ENCODE measurements at places on chromosomes 11 and 22.

DNA sequence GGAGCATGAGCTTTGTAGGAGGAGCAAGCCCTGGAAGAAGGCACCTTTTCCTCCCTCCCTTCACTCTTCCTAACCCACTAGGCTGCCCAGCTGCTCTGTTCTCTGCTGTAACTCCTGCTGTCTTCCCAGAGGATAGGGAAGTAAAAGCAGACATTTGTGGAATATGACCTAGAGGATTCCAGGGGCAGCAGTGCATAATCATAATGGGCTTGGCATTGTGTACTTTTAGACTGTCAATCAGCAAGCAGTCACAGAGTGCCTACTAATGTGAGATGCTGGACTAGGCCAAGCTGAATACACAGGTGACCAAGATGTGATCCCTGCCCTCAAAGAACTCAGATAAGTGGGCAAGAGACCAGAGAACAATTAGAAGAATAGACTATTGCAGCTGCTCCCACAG lies 133.0 kb downstream of the NAV2 start:
- no peak for DNase-seq

- DNase-seq: peak; percentile 90
Observed at GRCh38 chr22:32050678-32051515, 7.8 kb downstream of the SLC5A1 start.

GRCh38 chr11:128222245-128222884 lies 365.0 kb downstream of the ETS1 start:
- DNase-seq: no peak

DNA sequence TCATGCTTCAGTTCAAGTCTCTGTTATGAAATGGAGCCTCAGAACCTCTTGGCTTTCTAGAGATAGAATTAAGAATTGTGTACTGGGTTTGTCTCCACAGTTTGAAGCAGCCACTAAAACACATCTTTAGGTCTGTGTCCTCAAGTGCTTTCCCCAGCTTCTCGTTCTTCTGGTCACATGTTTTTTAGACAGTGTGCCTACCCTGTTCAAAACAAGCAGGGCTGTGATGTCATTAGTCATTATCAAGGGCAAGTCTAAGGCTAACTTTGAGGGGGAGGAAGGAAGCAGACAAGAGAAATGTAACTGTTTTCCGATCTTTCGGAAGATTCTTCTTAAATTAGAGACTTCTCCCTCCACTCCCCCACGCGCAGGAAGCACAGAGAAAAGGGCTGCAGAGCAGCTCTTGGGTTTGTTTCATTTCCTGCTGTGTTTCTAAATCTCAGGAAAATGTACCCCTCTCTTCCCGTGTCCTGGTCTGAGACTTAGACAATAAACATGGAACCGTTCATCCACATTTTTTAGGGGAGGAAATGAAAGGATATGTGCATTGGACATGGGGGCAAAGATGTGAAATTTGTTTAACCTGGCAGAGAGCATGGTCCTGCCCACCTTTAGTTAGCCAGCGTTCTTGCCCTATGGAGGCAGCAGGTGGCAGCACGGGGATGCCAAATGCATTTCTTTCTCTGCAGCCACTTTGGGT lies 3.1 kb downstream of the AKIP1 start:
- peak; percentile 43 for DNase-seq

- DNase-seq: no peak
Observed at GRCh38 chr11:121564948-121565684, 112.3 kb upstream of the SORL1-AS1 start.

- peak; percentile 52 for DNase-seq
Observed at GRCh38 chr22:37806409-37807333, 1.1 kb upstream of the GCAT start.

- no peak for DNase-seq
Observed at GRCh38 chr11:43573233-43573632, 107.3 kb upstream of the HSD17B12 start.

DNA sequence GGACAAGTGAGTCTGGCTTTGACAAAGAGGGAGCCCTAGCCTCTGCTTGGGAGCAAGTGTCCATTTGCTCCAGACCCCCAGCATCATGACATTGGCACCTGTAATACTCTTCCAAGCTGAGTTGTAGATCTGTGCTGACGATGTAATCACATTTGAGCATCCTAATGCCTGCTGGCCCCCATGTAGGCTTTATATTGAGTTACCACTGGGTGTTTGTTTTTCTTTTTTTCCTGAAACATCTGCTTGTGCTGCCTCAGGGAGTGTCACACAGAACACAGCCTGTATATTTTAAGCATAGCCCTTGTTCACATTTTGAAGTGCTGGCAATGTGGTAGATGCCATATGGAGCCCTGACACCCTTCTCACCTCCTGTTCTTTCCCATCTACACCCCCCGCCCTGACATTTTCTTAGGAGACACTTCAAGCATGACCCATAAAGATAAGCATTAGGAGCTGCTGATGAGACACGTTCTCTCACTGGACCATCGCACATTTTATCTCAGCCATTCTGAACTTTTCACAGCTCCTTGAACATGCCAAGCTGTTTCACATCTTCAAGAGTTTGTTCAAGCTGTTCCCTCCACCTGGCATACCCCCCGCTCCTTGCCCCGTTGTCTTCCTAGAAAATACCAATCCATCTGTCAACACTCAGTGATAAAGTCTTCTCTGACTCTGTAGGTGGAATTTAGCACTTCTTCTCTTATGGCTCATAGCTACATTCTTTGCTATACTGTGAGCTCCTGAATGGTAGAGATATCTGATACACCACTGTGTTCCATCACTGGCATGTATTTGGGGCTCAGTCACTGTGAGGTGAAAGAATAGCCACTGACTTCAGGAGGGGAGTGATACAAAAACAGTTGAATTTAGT lies 128.7 kb downstream of the TRIM44 start:
- DNase-seq: no peak

- DNase-seq: no peak
Observed at GRCh38 chr22:44879301-44879680, 126.9 kb downstream of the ARHGAP8 start.

- DNase-seq: no peak
Observed at GRCh38 chr22:49803134-49803533, 24.5 kb downstream of the BRD1 start.

- no peak for DNase-seq
Observed at GRCh38 chr11:123448823-123449222, 18.8 kb downstream of the GRAMD1B start.

DNA sequence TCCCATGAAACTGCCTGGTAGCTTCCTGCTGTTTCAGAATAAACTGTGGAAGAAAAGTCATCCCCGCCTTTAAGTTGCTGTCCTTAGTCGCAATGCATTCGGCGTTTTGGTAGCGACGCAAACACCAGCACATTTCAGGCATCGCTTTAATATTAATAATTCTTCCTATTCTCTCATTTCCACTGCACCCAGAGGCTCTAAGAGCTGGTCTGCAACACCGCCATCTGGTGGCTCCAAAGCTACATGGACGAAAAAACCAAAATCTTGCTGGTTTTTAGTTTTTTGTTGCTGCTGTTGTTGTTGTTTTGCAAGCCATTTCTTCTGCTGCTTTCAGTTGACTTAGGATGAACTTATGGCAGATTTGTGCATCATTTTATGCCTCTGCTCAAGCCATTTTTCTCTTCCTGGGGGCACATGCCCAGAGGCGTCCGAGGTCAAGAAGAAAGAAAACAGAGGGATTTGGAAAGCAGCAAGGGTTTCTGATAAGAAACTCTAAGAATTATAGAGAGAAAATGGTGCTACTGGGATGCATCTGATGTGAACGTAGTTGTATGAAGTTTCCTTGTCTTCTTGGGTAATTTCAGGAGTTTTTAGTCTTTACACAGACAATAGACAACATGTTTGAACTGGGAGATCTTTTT lies 345.4 kb upstream of the KIRREL3 start:
- peak; percentile 10 for DNase-seq

- no peak for DNase-seq
Observed at GRCh38 chr11:64900263-64900678, 16.7 kb downstream of the ATG2A start.

DNA sequence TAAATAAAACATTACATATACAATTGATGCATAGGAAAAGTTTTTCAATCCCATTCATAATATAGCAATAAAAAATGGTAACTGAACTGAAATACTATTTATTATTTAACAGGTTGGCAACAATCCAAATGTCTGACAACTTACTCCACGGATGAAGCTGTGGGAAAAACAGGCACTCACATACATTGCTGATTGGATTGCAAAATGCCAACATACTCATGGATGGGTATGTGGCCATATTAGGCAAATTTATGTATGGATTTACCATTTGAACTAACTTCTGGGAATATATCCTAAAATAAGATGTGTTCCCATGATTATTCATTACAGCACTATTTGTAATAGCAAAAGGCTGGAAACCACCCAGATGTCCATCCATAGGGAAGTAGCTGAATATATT lies 3.2 kb upstream of the BIRC2 start:
- DNase-seq: peak; percentile 66

GRCh38 chr11:65589444-65590239 lies 6.0 kb downstream of the KCNK7 start:
- no peak for DNase-seq

DNA sequence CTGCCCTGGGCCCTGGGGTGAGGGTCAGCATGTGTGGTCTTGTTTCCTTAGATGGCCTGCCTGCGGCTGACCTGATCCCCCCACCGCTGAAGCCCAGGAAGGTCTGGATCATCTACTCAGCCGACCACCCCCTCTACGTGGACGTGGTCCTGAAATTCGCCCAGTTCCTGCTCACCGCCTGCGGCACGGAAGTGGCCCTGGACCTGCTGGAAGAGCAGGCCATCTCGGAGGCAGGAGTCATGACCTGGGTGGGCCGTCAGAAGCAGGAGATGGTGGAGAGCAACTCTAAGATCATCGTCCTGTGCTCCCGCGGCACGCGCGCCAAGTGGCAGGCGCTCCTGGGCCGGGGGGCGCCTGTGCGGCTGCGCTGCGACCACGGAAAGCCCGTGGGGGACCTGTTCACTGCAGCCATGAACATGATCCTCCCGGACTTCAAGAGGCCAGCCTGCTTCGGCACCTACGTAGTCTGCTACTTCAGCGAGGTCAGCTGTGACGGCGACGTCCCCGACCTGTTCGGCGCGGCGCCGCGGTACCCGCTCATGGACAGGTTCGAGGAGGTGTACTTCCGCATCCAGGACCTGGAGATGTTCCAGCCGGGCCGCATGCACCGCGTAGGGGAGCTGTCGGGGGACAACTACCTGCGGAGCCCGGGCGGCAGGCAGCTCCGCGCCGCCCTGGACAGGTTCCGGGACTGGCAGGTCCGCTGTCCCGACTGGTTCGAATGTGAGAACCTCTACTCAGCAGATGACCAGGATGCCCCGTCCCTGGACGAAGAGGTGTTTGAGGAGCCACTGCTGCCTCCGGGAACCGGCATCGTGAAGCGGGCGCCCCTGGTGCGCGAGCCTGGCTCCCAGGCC lies 12.7 kb downstream of the TMEM121B start:
- DNase-seq: no peak

DNA sequence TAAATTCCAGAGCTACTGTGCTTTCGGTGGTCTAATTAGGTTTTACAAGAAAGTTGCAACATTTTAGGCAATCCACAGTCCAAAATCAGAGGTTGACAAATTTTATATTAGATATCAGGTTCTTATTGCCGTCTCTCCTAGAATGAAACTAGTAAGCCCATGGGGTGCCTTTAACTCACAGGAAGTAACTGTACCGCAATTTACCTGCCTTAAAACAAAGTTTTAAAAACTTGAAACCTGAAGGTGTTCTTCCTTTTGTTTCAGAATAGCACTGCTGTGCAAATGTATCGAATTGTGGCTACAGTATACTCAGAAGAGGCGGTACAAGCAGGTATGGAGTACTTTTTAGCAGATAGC lies 77.2 kb downstream of the PISD start:
- DNase-seq: no peak

DNA sequence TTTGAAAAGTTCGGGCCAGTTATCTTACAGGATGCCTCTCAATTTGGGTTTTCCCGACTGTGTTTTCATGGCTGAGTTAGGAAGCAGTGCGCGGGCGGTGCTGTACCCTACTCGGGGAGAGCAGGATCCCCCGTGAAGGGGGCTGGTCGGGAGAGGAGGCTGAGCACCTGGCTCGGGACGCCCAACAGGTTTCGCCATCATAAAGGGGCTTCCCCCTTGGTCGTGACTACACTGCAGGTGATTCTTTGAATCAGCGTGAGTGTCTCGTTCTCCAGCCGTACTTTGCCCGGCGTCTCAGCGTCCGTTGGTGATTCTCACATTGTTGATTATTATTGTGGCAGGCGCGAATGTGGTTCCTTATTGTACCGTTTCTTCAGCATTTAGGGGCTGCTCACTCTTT lies 46.6 kb downstream of the ST14 start:
- DNase-seq: no peak

DNA sequence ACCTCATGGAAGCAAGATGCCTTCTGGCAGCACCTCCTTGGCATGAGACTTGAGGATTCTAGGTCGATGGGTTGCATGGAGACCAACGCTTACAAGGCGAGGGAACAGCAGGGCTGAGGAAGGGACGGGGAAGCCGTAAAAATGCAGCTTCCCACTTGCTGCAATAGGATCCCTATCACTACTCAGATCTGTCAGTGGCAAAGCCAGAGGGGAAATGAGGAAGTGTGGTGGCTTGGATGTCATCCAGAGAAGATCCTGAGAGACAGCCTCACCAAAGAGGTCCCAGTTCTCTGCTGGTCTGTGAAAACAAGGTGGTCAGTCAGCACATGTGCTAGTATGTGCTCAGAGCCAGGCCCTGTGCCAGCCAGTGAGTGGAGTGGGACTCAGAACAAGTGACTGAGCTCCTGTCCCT lies 22.2 kb downstream of the CYB5R2 start:
- DNase-seq: no peak

DNA sequence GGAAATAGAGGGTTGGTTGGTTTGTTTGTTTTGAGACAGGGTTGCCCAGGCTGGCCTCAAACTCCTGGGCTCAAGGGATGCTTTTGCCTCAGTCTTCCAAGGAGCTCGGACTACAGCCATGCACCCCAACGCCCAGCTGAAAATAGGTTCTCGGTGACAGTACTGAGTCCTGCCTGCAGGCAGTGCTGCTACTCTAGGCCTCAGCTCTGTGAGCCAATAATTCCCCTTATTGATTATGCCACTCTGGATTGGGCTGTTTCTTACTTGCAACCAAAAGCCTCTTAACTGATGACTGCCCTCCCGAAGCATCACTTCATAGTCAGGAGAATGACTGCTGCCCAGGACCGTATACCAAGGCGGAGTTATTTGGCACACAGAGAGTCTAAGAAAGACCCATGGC lies 1.2 kb upstream of the C11orf16 start:
- DNase-seq: no peak

- DNase-seq: no peak
Observed at GRCh38 chr22:19069451-19069850, 52.8 kb downstream of the DGCR2 start.

GRCh38 chr11:128188346-128189004 lies 398.9 kb downstream of the ETS1 start:
- DNase-seq: peak; percentile 60

DNA sequence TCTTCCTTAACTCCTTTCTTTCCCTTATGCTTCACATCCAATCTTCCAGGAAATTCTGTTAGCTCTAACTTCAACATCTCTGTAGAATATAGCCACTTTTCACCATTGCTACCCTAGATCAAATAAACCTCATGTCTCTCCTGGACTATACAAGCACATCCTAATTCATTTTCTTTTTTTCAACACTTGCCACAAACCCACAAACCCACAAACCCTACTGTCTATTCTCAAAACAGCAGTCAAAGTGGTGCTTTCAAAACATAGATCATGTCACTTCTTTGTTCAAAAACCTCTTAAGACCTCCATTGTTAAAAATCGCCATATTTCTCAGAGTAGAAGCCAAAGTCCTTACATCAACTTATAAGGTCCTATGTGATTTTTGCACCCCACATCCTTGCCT lies 94.3 kb downstream of the PIWIL4 start:
- no peak for DNase-seq
